Activated T-helper 2 cell treated with anti-CD3 and anti-CD28 coated beads, Interferon-gamma antibody, Interleukin-2, Interleukin-4, amounts not matched to agents 10 μg/mL and 5 μg/mL and 100 μg/mL, durations not matched to agents 14 hours and 24 hours and 36 hours (primary cell): ENCODE measurements at places on chromosomes 13 and 19.
A peak's percentile ranks its signal among the peaks of the same experiment; 100 is the strongest.

DNA sequence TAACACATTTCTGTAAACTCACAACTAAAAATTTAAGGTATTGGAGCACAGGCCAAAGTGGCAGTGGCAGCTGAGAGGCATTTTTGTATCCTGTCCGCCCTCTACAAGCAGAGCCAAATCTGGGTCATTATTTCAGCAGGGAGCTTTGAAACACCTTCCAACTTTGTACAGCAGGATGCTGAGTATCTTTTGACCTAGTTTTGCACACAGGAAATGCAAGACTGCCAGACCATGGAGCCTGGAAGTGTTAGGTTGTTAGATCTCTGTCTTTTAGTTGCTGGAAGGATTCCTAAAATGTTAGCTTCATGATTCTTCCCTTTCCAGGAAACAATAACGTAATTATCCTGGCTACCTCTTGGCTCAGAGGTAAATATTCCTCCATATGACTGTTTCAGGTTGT lies 148.6 kb upstream of the ATXN8OS start:
- no peak for DNase-seq

DNA sequence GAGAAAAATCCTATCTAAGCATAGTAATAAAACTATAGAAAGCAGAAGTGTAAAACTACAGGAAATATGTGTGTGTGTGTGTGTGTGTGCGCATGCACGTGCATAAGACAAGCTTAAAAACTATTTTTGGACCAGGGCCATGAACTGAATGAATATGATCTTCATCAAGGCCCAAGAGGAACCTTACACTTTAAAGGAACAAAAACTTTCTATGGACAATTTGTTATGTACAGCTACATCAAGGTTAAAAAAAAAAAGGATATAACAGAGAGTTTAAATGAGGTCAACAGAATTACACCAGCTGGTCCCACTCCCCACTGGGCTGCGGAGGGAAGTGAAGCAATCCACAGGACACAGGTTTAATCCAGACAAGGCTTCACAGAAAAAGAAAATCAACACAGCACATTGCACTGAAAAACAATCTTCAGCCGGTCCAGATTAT lies 151.1 kb downstream of the LHFPL6 start:
- no peak for DNase-seq

DNA sequence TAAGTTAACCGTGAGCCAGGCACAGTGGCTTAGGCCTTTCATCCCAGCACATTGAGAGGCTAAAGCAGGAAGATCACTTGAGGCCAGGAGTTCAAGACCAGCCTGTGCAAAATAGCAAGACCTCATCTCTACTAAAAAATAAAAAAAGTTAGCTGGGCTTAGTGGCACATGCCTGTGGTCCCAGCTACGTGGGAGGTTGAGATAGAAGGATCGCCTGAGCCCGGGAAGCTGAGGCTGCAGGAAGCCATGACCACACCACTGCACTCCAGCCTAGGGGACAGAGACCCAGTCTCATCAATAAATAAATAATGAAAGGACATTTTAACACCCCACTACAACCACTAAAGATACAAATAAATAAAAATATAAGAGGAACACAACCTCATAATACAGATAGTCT lies 21.6 kb downstream of the LSM14A start:
- no peak for DNase-seq

DNA sequence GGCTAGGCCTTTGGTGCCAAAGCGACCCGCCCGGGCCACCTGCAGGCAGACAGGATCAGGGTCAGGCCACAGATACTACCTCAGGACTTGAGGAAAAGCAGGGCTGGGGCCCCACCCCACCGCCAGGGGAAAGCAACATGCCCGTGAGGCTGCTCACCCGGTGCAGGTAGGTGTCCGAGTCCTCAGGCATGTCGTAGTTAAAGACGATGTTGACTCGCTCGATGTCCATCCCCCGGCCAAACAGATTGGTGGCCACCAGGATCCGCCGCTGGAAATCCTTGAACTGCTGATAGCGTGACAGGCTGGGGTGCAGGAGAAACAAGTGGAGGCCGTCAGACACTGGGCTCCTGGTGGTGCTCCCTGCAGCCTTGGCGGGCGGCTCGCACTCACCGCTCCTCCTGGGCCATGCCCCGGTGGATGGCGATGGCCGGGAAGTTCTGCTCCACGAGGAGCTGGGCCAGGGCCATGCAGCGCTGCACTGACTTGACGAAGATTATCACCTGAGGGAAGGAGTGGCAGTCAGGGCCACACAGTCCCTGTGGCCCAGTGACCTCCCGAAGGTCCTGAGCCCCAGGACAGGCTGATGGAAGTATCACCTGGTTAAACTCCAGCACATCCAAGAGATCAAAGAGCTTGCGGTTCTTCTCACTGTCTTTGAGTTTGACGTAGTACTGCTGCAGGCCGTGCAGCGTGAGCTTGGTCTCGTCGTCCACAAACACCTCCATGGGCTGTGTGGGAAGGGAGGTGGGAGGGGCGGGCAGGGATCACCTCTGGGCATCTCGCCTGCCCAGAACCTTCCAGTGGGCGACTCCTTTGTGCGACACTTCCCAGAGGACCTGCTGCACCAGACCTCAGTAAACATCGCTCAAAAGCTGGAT lies 9.8 kb downstream of the DDX39A start:
- no peak for DNase-seq

- no peak for DNase-seq
These were observed 166.6 kb downstream of the NDFIP2 start for GRCh38 chr13:79647533-79647932.

GRCh38 chr13:26011996-26012821 lies 39.6 kb downstream of the SHISA2 start:
- DNase-seq, result peak; percentile 26

DNA sequence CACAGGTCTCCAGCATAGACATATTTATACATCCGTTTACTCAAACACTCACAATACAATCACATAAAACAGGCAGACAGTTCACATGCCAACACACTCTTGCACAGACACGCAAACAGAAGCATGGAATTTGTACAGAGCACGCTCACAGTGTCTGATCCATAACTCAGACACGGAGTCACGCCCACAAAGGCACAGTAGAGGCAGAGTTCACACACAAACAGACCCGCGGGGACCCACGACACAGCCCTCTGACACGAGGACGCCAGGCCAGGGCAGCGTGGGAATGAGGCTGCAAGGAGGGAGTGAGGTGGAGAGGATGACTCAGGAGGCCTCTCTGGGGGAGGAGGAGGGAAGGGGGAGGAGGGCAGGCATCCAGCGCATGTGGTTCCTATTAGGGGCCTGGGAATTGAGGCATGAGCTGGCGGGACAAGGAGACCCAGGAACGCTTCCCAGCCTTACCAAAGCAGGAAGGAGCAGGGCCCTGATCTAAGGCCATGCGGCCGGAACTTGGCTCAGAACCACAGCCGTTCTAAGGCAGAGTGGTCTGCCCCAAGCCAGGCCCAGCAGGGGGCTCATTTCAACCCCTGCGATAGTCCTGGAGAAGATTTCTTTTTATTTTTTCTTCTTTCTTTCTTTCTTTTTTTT lies 9.1 kb upstream of the OLFM2 start:
- no peak for DNase-seq

GRCh38 chr13:59112221-59112718 lies 1051.5 kb downstream of the DIAPH3 start:
- DNase-seq, result no peak

DNA sequence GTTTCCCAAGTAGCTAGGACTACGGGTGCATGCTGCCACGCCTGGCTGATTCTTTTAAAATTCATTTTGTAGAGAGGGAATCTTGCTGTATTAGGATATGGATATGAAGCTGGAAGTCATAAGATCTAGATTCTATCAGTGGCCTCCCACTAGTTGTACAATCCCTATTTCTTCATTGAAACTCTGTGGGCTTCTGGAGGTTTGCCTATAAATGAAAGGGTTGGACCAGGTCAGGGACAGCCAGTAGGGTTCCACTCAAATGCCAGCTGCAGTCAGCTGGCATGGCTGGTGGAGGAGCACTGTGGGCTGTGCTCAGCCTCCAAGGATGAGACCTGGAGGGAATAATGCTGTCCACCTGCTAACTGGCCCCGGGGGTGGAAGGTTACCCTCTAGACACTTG lies 110.2 kb upstream of the GJB6 start:
- DNase-seq, result no peak

GRCh38 chr19:7159105-7159933 lies 89.8 kb downstream of the ZNF557 start:
- no peak for DNase-seq

- DNase-seq, result no peak
These were observed 4.6 kb downstream of the PPP1R14A start for GRCh38 chr19:38251564-38252051.

DNA sequence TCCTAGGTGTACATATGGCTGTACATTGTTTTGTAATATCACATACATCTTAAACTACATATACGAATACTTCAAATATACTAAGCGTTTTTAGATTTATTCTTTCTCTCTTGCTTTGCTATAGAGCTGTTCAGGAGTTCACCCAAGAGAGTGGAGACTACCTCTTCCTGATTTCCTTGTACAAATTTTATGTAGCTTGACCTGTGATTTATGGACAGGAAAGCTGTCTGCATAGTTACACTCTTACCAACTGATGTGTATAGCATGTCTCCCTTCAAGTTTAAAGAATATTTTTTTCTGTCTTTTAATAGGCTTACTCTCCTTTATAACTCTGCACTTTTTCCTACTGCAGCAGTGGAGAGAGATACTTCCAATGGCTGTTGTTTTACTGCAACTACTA lies 428.7 kb downstream of the NDFIP2 start:
- no peak for DNase-seq

- no peak for DNase-seq
These were observed 12.0 kb downstream of the PLPP2 start for GRCh38 chr19:279231-279630.

DNA sequence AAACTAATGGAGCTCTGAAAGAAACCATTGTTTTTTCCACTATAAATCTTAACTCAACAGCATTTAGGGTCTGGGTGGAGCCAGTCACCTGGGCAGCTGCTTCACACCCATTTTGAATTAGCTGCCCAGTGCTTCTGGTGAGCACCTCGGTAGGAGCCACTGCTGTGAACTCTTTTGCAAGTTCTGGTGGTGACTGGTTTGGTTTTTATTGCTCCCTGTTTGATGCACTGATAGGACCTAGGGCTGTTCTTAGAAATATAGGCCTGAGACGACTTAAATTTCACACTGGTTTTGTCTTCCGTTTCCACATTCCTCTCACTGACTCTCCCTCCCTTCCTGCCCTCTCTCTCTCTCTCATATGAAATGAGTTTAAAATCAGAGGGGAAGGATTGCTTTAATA lies 103.9 kb downstream of the GGACT start:
- no peak for DNase-seq

DNA sequence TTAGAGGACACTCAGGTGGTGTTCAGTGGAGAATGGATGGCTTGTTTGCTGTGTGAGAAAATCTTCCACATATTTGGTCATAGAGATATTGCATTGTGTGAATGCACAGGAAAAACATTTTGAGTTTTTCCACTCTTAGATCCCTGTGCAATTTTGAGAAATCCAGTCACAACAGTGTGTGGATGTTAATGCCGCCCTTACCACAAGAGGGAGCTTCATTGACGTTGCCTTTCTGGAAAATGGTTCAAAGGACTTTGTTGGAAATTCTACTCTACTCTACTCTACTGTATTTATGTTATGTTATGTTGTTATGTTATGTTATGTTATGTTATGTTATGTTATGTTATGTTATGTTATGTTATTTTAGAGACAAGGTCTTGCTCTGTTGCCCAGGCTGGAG lies 13.4 kb downstream of the ZNF20 start:
- DNase-seq, result no peak
